ENCODE measurements at places on chromosomes 5 and 9.

- no peak for DNase-seq
Measured at GRCh38 chr5:85357309-85357708, 972.6 kb upstream of the EDIL3 start.

- no peak for DNase-seq
Measured at GRCh38 chr5:34957321-34957720, 28.0 kb downstream of the DNAJC21 start.

DNA sequence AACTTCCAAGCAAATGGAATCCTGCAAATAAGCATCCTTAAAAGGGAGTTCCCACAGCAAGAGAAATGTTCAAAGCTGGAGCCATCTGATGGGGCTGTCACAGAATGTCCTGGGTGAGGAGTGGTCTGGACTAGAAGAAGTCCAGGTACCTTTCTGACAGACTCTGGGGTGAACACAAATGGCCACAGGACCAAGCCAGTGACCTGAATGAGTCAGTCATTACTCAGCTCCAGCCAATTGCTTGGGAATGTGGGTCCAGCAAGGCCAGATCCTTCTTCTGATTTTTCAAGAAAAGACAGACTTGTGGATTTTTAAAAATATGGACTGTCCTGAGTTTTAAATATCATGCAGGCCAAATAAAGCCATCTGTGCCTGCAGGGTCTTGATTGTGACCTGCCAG is 30.1 kb downstream of the GALNT10 start:
- no peak for DNase-seq

- DNase-seq = no peak
Measured at GRCh38 chr9:9337129-9337528, 1275.7 kb downstream of the PTPRD start.

GRCh38 chr5:73728493-73729273 is 102.7 kb downstream of the ARHGEF28 start:
- DNase-seq = no peak

- DNase-seq = no peak
Measured at GRCh38 chr5:149674686-149675085, 55.4 kb upstream of the PPARGC1B start.

- no peak for DNase-seq
Measured at GRCh38 chr9:6128030-6128429, 87.6 kb upstream of the IL33 start.

- no peak for DNase-seq
Measured at GRCh38 chr5:150616024-150616470, 24.4 kb upstream of the SYNPO start.

- no peak for DNase-seq
Measured at GRCh38 chr5:5933651-5934050, 444.7 kb downstream of the MED10 start.

DNA sequence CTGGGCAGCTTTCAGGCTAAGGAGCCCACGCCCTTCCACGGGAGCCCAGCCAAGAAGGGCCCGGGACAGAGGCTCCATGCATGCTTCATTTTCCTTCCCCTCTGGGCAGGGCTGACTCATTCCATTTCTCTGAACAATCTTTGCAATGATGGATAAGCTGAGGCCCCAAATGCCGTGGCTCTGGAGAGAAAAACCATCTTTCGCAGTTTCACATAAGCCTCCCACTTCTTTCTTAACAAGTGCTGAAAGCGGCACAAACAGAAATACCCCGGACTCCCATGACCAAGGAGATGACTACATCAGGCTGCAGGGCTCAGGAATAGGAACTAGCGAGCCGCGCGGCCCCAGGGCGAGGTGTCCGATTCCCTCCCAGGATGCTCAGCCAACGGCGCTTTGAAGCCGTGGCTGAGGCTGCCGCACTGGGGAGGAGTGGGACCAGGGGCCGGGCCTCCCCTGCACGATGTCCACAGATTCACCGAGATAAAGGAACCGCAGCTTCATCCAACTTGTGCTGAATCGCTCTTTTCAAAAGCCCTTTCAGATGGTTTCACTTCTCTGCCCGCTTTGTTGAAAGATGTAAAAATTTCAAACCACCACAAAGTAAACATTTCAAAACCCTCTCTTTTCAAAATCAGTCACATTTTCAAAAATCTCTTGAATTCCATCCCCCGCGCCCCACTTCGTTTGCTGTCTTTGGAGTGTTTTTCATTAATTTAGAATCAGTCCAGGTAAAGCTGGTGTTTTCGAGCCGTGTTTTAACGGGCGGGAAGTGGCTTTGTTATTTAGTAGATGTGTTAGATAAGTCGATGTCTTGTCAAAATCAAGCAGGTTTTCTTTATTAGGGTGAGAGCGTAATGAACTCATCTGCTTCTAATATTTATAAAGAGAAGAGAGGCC is 96.5 kb upstream of the LMX1B start:
- peak; percentile 88 for DNase-seq

GRCh38 chr5:143582176-143582575 is 178.7 kb upstream of the NR3C1 start:
- no peak for DNase-seq

DNA sequence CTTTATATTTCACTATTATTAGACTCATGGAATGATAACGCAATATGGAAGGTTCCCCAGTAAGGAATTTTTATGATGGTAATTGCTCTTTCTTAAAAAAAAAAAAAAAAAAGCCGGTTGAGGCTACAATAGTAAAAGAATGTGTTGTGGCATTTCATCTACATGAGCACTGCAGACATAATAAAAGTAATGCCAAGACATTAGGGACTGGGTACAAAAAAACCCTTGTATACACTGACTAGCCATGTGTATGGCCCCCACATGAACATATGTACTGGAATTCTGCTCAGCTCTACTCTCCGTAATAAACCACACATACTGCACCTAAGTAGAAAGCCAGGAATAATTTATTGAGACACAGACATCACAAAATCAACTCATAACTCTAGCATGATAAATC is 218.4 kb downstream of the ADAMTS6 start:
- no peak for DNase-seq

DNA sequence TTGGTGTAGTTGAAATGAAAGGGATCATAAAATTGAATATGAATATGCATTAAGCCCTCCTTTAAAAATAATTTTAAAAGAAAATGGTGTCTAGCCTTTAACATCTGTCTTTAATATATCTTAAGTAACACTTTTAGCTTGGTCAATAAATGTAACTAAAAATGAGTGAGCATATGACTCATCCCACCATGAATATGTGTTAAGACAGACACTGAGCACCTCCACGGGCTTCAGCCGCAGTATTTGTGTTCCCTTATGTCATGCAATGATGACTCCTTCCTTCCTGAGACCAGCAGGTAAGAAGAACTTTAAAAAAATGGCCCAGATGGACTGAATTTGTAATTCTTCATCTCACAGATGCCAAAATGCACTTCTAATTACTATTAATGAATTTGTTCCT is 563.2 kb downstream of the NR2F1-AS1 start:
- DNase-seq = no peak

GRCh38 chr5:135429301-135430134 is 17.6 kb downstream of the DCANP1 start:
- no peak for DNase-seq

All from T-helper 2 cell (primary cell).